Left lung (tissue), 14 donors: ENCODE measurements at places on chromosomes 6 and 20. TPM values are rescaled to one million over a fixed set of nuclear protein-coding genes. Genes with fewer than 3 reads are reported as not detected.

RSPH3 gene
- total RNA-seq: 18.0 TPM

C20orf96 gene
- total RNA-seq: 8.3 TPM

VNN1 gene
- 10.0 TPM for total RNA-seq

SDCBP2 gene
- 13.5 TPM for total RNA-seq

PHACTR1 gene
- total RNA-seq: 47.0 TPM

GRCh38 chr6:116969211-116969863 is 92.3 kb downstream of the RFX6 start:
- peak; percentile 25 for DNase-seq

DNA sequence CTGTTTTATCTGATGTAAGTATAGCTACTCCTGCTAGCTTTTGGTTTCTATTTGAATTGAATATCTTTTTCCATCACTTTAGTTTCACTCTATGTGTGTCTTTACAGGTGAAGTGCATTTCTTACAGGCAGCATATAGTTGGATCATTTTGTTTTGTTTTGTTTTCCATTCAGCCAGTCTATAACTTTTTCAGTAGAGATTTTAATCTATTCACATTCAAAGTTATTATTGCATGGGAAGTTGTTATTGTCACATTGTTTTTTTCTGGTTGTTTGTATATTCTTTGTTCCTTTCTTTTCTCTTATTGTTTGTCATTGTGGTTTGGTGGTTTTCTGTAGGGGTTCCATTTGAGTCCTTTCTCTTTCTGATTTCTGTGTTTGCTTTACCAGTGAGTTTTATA is 151.2 kb downstream of the PDE10A start:
- DNase-seq: no peak

DNA sequence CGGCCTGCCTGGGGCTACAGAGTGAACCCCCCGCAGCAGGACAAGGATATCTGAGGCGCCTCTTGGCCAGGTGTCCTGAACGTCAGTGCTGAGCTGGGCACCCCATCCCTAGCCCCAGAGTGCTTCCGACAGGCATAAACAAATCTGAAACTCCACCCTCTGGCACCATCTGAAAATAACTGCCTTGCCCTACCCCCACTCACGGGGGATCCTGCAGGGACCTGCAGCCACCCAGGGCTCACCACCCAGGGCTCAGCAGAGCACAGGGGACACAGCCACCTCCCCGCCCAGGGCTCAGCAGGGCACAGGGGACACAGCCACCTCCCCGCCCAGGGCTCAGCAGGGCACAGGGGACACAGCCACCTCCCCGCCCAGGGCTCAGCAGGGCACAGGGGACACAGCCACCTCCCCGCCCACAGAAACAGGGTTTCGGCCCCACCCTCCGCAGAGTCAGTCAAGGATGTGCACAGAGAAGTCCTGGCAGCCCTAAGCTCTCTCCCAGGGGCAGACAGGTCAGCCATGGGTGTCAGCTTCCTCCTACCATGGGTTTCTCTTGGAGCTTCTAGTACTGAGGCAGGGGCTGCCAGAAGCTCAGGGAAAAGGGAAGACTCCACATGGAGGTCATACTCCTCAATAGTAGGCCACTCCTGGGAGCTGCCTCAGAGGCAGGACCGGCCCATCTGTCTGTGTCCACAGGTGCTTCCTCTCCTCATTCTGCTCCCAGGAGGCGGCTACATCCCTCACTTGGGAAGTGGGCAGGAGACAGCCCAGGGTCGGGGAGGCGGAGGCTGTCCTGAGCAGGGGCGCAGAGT is 4.6 kb downstream of the UCKL1 start:
- DNase-seq: no peak

GRCh38 chr6:139567095-139567494 is 192.6 kb upstream of the CITED2 start:
- no peak for DNase-seq
